ENCODE measurements at places on chromosomes 1 and 21.
A peak's percentile ranks its signal among the peaks of the same experiment; 100 is the strongest.

- no peak for DNase-seq
These were observed 26.1 kb downstream of the SLC6A17 start for GRCh38 chr1:110176299-110176956.

DNA sequence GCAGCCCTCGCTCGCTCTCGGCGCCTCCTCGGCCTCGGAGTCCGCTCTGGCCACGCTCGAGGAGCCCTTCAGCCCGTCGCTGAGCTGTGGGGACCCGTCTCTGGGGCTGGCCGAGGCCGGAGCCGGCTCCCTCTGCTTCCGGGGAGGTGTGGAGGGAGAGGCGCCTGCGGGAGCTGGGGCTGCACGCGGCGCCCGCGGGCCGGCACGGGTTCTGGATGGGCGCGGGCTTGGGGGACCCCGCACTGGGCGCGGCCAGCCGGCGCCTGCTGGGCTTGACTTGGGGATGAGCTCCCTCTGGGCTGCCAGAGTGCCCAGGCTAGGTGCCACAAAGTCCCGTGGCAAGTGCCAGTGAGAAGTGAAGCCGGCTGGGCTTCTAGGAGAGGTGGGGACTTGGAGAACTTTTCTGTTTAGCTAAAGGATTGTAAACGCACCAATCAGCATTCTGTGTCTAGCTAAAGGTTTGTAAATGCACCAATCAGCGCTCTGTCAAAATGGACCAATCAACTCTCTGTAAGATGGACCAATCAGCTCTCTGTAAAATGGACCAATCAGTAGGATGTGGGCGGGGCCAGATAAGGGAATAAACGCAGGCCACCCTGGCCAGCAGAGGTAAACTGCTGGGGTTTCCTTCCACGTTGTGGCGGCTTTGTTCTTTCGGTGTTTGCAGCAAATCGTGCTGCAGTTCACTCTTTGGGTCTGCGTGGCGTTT lies 20.2 kb downstream of the EXOC8 start:
- no peak for DNase-seq

DNA sequence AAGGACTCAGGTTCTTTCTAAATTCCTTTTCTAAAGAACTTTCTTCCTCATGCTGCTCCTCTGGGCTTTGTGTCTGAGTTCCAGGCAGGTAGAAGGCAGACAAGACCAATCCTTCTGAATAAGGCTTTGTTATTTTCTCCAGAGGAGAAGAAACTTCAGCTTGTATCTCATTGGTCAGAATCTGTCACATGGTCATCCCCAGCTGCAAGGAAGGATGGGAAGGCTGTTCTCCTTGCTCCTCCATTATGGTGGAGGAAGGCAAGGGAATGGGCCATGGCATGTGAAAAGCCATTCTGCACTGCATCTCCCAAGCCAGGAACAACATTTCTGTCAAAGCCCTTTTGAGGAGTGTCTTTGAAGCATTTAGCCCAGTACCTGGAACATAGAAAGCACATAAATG lies 50.6 kb upstream of the NTPCR start:
- DNase-seq: no peak

GRCh38 chr1:206538086-206538770 lies 30.9 kb downstream of the RASSF5 start:
- DNase-seq: peak; percentile 31

GRCh38 chr1:198031086-198031485 lies 113.9 kb downstream of the LHX9 start:
- no peak for DNase-seq

- DNase-seq: no peak
These were observed 60.3 kb downstream of the GALNT2 start for GRCh38 chr1:230127105-230128054.

GRCh38 chr1:10897981-10898728 lies 101.7 kb upstream of the CASZ1 start:
- peak; percentile 64 for DNase-seq

- no peak for DNase-seq
These were observed 22.6 kb upstream of the PPP1R15B start for GRCh38 chr1:204434116-204434755.

DNA sequence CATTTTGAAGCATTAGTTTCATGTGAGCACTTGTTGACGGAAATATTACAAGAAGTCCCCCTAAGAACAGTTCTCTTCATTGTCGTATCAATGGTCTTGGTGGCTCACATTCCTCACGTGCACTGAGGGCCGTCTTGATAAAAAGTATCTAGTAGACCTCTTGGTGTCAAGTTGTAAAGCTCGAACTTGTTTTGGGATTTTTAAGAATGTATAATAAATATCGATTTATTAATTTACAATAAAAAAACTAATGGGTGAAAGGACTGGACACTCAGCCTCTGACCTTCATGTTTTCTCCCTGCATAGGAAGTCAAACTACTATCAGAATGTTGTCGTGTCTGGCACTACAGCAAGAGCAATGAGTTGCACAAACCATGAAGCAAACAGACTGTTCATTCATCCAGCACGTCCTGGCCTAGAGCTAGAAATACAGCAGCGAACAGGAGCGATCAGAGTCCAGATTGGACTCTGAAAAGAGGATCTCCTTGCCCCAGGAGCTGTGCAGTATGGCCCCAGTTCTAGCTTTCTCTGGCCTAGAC lies 319.2 kb downstream of the SMYD3 start:
- no peak for DNase-seq

DNA sequence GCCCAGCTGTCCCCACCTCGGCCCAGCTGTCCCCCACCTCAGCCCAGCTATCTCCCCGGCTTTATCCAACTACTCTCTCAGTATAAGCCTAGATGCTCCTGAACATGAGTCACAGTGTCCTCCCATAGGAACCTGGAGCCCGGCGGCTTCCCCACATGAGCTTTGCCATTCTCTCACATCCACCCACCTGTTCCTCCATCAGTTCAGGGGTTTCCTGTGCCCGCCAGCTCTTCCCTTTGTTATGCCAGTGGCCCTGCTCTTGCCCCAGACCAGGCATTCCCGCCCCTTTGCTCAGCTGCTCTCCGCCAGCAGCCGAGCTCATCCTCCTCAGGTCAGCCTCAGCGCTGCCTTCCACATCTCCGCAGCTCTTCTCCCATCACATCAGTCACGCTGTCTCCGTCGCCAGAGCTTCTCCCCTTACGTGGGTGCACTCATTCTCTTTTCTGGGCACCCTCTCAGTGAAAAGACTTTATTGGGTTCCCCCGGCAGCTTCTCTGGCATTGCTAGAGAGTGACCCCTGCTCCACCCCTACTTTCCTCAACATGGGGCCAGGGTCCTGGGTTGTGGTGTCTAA lies 89.5 kb upstream of the CSF3R start:
- no peak for DNase-seq

DNA sequence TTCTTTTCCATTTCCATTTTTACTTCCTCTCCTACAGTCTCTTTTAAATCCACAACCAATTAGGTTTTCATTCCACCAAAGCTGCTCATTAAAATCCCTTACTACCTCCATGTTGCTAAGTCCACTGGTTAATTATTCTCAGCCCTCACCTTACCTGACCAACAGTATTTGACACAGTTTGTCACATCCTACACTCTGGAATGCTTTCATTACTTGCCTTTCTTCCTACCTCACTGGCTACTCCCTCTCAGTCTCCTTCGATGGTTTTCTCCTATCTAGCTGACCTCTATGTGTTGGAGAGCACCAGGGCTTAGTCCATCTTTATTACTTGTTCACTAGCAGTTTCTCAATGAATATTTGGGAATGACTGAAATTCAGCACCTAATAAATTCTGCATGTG lies 78.6 kb downstream of the NME7 start:
- DNase-seq: no peak

DNA sequence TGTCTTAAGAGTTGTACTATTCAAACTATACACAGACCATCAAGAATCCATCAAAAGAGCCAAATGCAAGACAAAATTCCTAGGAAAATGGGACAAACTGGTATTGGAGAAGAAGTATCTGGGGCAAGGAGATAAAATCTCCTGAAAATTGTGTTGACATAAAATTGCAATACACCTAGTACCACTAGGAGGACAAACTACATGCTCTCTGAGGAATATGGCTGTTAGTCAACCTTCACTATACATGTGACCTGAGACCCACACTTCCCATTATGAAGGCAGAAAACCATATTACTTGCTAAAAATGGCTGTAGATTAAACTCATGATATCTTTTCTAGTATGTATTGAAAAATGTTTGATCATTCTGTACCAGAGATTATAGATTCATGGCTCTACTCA lies 30.0 kb downstream of the IRF2BP2 start:
- no peak for DNase-seq

DNA sequence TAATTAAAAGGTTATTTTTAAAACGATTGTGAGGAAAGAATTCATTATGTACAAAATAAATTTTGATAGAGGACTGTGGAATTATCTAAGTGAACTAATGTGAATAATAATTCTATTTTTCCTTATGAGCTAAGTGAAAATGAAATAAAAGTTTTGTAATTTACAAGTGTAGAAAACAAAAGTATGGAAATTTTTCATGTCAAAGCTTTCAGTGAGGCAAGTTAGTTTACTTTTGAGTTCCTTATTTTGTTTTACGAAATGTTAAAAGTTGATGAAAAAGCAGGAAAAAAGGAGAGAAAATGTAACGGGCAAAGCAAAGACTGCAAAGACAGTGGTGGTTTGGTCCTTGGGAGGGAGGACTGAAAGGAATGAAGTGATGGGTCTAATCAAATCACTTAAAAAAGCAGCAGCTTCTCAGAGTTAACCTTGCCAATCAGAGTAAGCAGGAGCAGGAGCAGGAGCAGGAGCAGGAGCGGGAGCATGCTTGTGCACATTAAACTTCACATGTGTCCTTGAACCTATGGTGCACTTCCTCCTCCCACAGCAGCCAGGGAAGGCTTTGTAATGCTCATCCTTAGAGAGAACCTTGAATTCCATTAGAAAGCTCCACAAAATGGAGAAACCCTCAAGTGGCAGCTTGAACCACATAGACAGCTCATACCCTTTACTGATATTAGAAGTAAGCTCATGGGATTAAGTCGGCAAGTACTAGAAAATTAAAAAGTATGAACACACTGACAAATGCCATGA lies 133.4 kb downstream of the LHX4 start:
- DNase-seq: no peak

DNA sequence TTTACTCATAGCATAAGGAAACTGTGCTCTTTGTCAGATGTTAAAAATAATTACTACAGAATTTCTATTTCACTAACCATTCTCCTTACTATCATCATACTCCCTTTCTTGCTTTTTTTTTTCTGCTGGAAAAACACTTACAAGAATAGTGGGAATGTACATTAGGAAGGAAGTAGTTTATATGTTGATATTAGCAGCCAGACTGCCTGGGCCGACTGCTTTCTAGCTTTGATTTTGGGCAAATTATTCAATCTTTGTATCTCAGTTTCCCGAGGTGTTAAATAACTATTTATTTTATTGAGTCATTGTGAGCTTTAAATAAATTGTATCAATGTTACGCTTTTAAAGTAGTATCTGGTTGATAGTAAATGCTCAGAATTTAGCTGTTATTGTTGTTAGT lies 122.4 kb downstream of the USP25 start:
- DNase-seq: no peak

GRCh38 chr1:114215436-114215835 lies 61.8 kb upstream of the SYT6 start:
- peak; percentile 24 for DNase-seq

DNA sequence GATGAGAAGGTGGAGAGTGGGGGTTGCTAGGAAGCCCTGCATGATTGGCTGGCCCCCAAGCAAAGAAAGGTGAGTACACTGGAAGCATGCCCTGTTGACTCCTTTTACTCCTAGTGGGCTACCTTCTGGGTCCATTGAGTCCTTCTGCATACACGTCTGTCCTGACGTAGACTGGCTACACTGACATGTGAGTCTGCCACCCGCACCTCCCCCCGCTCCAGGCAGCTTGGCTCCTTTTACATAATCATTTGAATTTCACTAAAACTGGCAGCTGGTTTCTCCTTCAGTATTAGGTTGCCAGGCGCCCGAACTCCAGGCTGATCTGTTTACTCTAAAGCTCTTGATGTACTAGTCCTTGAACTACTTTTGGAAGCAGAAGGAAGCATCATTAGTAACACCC lies 8.7 kb downstream of the MRPS21 start:
- no peak for DNase-seq

DNA sequence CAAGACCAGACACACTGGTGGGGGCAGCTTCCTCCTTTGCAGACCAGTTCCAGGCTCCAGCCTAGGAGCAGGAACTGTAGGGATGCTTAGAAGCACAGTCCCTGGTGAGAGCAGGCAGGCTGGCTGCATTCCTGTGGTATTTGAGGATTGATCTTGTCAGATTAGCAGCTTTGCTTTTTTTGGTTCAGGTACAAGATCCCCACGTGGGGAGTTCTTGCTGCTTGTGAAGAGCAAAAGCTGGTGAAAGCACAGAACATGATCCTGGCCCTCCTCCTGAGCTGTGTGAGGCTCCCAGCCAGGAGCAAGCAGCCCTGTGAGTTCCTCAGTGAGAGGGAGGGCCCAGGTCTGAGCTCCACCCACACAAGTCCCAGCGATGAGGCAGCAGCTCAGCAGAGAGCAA lies 75.3 kb upstream of the ARTN start:
- DNase-seq: peak; percentile 99

DNA sequence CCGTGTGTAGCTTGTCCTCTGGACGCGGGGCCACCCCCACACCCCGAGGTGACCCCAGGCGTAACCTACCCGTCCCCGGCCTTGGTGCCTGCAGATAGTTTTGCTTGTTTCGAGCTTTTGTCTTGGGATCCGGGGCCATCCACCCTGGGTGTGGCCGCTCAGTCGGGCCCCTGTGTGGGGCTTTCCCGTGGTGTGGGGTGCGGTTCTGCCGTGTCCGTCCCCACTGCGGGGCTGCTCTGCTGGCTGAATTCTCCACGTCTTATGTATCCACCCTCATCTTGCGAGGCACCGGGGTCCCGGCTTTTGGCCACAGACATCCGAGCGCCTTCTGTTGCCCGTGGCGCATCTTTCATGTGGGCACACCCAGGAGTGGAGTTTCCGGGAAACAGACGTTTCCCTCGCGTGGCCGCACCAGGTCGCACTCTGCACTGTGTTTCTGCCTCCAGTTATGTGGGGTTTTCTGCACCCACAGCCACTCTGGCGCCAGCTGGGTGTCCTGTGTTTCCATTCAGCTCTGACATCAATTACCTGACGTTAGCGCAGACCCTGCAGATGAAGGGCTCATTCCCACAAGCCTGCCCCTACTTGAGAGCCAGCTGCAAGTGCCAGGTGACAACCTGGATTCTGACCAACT lies 64.9 kb downstream of the PRKCZ start:
- no peak for DNase-seq

DNA sequence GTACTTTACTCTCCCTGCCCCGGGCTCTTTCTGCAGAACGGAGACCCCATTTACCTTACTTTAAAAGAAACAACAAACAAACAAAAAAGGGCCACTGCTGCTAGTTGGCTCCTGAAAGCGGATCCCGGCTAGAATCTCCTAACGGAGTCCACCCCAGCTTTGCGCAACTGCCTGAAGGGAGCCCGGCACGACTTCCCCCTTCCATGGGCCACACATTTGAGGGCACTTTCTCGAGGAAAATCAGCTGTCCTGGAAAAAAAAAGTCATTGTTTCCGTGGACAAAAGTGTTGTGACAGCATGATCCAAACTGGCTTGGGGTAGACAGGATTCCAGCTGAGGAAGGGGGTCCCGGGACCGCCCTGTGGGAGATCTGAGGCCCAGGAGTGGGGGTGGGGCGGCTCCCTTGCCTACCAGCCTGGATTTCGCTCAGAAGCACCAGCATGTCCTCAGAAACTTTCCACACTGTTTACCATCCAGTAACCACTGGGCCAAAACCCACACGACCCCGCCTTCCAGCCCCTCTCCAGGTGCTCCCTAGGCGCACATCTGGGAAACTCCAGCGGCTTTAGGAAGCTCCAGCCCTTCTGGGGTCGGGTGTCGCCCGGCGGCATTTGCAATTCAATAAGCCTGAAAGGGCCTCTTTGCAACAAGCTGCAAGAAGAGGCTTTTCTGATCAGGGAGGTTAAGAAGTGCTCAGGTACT lies 4.8 kb downstream of the RIPK4 start:
- peak; percentile 9 for DNase-seq
